Right renal cortex interstitium (tissue), 3 donors: ENCODE measurements at places on chromosomes 4 and X. TPM values are rescaled to one million over a fixed set of nuclear protein-coding genes. Genes with fewer than 3 reads are reported as not detected.

DNA sequence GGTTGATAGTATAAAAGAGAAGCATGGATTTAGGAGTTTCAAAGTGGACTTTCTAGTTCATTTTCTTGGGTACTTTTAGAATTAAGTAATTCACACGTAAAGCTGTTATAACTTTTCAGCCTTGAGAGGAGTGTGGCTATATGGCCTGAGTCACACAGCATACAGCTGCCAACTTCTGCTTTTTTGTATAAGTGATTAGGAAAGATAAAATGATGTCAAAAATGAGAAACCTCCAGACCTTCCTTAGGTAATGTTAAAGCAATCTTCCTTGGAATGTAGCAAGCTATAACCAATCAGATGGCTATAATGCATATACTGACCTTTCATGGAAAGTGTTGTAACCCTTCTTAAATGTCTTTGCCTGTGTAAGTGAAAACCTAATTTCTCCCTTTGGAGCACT lies 39.2 kb downstream of the RAB40AL start:
- DNase-seq: no peak

GRCh38 chr4:126087101-126087500 lies 772.3 kb downstream of the FAT4 start:
- no peak for DNase-seq

GRCh38 chr4:74304095-74304625 lies 4.1 kb upstream of the EPGN start:
- no peak for DNase-seq

- DNase-seq: no peak
These were observed 1063.3 kb downstream of the ADGRL3 start for GRCh38 chr4:62263454-62263853.

DNA sequence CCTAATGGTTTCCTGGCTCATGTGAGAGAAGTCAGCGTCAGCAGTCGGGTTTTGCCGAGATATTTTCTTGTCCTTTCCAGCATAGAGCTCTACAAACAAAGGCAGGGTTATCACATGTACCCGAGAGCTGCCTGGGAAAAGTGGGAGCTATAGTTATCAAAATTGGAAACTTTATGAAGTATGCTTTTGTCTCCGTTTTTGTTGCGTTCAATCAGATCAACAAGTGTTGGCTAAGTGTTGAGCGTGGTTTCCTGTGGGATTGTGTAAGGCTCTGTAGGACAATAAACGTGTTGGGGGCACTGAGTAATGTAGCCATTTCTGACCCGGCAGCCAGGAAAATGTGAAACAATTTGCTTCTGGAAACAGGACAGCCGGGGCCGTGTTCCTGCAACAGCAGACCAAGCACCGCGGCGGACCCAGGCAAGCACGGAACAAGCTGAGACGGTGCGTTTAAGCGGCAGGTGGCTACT lies at the start of gene BMX:
Gene BMX (plus strand): TSS at position 311 of the 470 bp plus-strand sequence. CDS start 7,547 bp downstream, outside the sequence.
- DNase-seq: no peak

DNA sequence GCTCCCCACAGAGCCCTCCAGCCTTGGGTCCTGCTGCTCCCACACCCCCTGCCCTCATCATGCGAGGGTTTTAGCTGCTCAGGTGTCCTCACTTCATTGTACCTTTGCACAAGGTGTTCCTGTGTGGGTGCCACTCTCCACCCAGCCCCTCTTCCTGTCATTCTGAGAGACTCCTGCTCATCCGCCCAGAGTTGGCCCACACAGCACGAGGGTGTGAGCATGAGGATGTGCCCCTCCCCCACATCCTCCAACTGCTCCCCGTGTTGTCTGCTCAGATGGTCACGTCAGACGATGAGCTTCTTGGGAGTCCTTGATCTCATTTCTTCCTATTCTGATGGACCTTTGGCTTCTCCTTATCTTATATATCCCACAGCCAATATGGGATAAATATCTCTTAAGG lies 53.2 kb downstream of the HTT-AS start:
- DNase-seq: no peak

DNA sequence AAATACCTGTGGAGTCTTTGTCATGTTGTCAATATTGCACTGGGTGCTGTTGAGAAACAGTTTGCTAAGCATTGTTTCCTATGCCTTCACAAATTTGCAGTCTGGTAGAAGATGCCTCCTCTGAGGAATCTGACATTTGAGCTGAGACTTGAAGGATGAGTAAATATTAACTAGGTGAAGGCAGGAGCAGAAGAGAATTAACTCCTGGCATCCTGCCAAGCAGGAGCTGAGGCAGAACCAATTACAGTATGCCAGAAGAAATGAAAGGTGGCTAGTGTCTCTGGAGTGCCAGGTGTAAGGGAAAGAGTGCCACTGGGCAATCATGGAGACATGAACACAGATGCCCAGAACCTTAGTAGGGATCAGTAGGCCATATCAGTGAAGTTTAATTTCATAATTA lies 1778.2 kb upstream of the PCDH10 start:
- DNase-seq: peak; percentile 6

DNA sequence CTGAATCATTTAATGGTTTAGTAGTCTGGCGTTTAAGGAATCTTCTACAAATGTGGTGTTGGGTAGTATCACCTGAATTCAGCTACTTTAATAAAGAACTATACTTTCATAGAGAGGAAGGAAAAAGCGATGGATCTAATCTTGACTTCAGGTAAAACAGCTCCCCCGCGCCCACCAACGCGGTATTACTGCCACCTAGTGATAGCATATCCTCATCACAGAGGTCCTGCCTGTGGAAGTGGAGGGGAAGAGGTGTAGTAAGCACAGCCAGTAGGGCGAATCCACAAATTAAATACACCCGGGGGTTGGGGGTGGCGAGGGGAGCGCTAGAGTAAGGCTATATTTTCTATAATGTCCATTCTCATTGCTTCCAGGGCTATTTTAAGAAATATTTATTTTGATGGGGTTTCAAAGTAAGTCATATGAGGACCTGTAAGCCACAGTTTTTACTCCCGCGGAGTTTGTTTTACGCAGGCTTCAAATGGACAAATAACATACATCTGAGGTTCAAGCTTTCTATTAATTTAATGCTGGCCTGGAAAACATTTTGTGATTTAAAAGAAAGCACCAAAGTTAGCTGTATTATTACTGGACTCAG lies 8.3 kb upstream of the DAPP1 start:
- DNase-seq: no peak

DNA sequence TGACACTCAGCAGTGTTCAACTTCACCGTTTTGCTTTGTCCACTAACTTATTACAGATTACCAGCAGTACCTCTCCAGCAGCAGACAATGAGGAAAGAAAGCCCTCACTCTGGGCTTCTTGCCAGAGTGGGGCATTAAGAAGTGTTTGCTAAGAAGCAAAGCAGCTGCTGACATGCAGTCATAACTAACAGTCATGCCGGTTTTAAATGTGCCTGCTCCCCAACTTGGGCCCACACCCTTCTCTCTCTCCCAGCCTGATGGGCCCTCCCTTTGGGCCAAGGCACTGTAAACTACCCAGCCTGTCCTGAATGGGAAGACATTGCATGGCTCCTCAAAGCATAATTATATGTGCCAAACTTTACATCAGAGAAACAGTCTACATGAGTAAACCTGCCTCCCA lies 54.6 kb upstream of the HHIP start:
- no peak for DNase-seq

GRCh38 chrX:112266136-112266535 lies 183.6 kb upstream of the TRPC5 start:
- no peak for DNase-seq

- DNase-seq: no peak
These were observed 238.9 kb downstream of the SLC7A11 start for GRCh38 chr4:138003248-138003647.

- DNase-seq: no peak
These were observed 5.7 kb upstream of the SPANXN2 start for GRCh38 chrX:143726296-143726695.

The FSTL5 gene
- 2.7 TPM for polyA plus RNA-seq

The MTTP gene
- polyA plus RNA-seq: 17.5 TPM

The CDX4 gene
- polyA plus RNA-seq: not detected

The HTN3 gene
- polyA plus RNA-seq: not detected
